ENCODE measurements at places on chromosomes 6 and 20.

GRCh38 chr6:40582892-40583291, 4.3 kb downstream of the LRFN2 start:
- DNase-seq = no peak

GRCh38 chr20:50734730-50735679, 3.6 kb downstream of the PARD6B start:
- DNase-seq = no peak

- DNase-seq = no peak
These were observed 28.0 kb upstream of the TULP4 start for GRCh38 chr6:158284007-158284875.

DNA sequence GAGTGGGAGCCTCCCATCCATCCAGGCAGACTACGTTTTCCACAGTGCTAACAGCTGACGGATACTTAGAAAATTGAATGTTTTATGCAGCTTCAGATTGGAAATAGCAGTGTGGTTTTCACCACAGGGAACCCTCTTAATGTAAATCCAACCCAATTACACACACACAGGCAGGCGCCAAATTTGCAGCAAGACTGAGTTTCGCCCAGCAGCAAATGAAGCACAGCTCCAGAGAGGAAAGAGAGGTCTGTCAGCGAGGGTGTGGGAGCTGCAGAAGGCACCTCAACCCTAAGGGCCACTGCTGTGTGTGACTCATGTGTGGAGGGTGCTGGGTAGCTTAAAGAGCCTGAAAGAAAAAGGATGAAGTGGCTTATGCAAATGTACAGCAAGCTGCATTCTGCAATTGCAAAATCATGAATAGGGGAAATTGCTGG, 365.7 kb downstream of the MAFB start:
- DNase-seq = no peak
